ENCODE measurements at places on chromosomes 4 and X.
A peak's percentile ranks its signal among the peaks of the same experiment; 100 is the strongest.

GRCh38 chrX:129720741-129721140 is 18.0 kb upstream of the XPNPEP2 start:
- DNase-seq: no peak

DNA sequence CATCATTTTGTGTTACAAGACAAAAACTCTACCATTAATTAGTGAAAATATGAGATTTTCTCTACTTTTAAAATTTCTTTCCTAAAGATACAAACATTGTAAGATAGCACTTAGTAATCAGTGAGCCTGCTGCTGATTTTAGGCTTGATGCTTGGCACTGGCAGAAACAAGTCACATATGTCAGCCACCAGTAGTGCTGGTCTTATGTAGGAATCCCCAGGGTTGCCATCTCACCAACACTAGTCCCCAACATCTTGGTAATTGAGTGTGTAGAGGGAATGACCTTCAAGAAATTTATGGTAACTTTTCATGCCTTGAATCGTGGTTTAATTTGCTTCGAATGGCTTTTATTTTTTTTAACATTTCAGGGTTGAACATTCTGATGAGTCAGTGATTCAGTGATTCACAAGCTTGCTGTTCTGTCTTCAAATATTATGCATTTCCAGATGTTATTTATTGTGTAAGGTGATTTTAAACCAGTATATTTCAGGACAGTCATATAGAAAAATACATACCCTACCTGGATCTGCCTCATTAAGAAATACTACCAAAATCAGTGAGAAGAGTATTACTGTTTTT is 11.9 kb downstream of the EXOC1 start:
- DNase-seq: peak; percentile 22

- DNase-seq: no peak
Measured at GRCh38 chr4:110188113-110188512, 10.3 kb downstream of the ELOVL6 start.

GRCh38 chr4:148073349-148073748 is 341.5 kb downstream of the ARHGAP10 start:
- DNase-seq: no peak

DNA sequence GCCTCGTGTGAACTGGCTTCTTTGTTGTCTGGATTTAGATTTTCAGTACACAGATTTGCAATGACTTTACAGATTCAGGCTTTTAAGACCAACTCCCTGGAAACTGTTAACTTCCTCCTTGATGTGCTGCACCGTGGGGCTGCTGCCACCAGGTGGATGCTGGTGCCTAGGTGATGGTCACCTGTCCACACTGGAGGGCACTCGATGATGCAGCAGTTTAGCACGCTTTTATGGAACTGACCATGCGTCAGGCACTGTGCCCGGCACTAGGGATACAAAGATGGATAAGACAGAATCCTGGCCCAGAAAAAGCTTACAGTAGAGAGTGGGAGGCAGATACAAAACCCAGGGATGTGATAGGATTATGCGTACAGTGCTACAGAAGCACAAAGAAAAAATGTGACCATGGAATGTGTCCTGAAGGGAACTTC is 180.7 kb downstream of the CEP135 start:
- DNase-seq: no peak

DNA sequence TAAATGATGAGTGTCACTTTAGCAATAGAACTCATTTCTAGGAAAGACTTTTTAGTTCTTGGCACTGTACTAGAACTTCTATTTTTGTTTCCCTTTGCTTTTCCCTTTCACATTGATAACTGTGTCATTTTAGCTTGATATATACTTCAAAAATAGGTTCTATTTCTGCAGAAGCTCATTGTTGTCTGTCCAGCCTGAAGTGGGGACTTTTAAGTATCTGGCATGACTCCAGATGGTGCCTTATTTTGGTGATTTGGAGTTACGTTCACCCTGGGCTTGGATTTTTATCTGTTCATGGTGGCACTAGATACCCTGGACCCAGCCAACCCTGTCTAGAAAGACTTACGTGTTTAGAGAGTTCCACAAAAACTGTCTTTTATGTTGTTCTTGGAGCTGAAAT is 3.4 kb downstream of the ABHD18 start:
- DNase-seq: no peak

DNA sequence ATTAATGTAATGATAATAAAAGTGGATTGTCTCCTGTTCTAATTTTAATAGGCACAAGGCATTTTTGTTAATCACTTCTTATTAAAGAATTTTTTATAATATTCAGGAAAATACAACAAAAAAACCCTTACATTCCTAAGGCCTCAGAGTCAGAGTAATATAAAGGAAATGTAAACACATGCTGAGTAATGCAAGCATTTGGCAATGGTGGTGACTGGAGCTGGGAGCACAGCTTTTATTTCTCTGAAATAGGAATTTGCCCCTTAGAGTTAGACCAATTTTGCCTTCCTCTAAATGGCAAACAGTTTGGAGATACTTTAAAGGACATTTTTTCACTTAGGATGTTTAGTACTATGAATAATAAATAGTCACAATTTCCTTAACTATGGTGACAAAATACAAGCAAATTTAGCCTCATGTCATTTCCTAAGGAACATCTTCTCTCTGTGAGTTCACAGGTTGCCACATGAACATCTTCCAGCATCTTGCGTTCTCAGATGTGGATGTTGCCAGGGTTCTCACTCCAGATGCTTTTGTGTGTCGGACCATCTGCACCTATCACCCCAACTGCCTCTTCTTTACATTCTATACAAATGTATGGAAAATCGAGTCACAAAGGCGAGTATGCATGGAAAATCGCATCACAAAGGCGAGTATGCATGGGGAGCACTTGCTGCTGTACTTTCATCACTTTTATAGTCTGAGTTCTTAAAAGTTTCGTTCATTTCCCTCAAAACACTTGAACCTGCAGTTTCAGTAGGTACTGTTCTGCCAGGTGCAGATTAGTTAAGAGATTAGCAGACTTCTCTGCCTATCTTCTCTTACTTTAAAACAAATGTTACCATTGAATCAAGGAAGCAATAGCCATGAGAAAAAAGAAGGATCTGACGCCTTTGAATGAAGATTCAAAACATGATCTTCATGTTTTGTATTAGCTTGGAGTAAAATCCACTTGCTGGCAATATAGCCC is 15.9 kb upstream of the F11 start:
- DNase-seq: no peak

DNA sequence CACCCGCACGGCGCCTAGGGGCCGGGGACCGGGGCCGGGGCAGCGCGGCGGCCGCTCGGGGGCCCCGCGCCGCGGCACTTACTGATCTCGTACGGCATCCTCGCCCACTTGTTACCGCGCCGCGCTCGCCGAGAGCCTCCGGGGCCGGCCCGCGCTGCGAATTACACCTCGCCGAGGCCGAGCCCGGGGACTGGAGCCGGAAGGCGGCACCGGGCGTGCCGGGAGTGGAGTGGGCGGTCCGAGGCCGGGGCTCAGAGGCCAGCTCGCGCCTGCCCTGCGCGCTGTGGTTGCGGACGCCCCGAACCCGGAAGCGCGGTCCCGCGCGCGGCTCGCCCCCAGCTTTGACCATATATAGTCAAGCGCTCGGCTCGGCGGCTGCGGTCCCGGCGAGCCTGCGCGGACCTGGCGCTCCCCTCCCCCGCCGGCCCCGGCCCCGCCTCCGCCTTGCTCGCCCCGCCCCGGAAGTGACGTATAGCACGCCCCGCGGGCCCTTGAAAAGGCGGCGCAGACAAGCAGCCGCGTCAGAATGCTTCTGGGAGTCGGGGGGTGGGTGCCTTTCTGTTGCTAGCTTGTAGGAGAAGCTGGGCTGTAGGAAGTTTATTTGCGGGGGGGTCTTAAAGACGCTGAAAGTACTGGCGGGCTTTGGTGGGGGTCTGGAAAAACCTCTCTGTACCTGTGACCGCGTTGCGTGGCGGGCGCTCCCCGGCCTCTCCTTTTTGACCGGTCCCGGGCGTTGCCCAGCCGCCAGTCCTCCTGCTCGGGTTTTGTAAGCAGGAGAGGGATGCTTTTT is at the start of gene WDR1:
WDR1 (minus strand) TSS at position 231 of the 790 bp plus-strand sequence; CDS start at position 98, 133 bp downstream.
- peak; percentile 98 for DNase-seq

DNA sequence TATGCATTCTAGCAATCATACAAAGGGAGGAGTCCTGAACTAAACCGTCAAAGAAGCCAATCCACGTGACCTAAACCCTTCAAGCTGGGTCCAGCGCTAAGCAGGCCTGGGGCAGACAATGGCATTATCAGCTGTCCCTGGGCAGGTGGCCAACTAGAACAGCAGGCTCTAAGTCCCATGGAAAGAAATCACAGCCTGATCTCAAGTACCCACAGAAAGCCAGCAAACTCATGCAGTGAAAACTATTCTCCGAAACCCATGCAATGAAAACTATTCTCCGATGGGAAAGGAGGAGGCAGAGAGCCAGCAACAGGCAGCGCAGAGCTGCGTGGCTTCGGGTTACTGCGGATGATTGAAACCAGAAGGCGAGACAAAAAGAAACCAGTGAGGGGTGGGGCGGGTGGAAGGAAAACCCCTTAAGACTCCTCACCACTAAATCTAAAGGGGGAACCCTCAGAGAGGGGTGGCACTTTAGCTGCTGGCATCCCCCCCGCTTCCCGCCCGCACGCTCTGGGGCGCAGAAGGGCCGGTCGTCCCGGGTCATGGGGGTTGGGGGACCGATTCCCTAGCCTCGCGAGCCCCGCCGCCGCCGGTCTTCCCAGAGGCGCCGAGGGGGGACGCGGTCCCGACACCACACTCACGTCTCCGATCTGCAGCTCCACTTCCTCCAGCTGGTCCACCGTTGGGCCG is 567 bp downstream of the C4orf46 start:
- peak; percentile 66 for DNase-seq

GRCh38 chr4:146550161-146550560 is 28.4 kb upstream of the SLC10A7 start:
- no peak for DNase-seq

All from AG20443 (cell line).